Suprapubic skin (tissue), 4 donors: ENCODE measurements at places on chromosomes 7 and 10.

DNA sequence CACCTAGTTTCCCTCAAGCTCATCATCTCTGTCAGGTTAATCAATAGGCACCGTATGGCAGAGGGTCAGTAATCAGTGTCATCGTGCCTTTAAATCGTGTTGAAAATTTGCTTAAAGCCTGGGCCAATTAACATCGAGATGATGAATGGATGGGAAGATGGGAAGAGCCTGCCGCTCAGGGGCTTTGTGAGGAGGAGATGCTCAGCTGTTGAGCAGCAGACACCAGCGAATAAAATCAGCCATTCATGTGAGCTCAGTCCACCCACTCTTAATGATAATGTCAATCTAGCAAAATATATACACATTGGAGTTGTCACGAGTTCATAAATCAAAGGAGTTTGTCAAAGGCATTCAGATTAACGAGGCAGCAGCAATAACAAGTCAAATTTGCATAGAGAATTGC, 97.7 kb downstream of the BTRC start:
- no peak for DNase-seq

DNA sequence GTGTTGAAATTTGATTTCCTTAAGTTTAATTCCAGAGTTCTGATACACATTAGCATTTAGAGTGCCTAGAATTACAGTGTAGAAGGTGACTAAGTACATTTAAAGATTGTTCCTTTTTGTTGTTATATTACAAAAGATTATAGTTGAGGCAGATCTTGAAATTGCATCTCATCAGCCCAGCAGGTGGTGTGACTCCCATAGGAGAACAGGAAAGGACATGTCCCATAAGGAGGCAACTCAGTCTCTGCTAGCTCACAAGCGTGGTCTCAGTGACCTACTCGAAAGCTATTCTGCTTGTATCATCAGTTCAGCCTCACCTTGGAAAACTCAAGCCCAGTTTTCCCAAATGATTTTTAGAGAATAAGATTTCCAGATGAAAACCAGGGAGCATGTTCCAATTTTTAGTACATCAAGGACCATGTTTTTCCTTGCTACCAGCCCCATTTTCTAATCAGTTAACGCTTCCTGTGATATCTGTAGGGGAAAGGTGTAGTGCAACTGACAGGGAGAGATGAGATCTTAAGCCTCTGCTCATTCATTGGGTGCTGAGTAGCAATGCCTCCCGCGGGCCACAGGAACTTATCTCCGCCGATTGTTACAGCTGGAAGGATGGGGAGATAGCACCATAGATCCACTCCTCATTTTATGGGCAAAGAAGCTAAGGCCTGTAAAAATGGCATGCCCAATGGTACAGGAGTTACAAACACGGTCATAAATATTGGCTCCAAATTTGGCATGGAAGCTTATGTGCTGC, 1.1 kb upstream of the GNAI1 start:
- DNase-seq: no peak

GRCh38 chr10:6134099-6134823, 45.4 kb downstream of the RBM17 start:
- DNase-seq: no peak

- no peak for DNase-seq
Measured at GRCh38 chr10:18400201-18400905, 251.0 kb downstream of the NSUN6 start.

DNA sequence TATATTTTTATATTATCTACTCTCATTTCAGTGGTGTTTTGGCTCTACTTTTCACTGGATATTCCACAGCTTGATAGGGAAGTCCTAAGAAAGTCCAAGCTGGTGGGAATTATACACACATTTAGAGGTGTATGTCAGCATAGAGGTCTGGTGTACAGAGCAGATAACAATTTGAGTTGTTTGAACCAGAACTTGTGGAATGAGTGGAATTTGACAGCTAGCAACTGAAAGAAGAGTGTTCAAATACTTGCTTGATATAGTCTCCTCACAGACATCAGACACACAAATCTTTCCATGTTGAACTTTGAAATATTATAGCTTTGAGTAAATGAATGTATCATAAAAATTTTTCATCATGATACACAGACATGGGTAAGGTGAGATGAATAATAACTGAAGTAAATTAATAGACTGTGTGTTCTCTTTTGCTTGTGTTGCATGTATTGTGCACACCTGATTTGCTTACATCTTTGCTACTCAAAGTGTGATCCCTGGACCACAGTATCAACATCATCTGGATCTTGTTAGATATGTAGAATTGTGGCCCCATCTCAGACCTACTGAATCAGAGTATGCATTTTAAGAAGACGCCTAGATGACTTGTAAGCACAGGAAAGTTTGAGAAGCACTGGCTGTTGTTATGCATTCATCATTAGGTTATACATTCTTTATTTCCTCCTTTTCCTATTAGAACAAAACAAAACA, 91.5 kb downstream of the ABCA13 start:
- DNase-seq: no peak

GRCh38 chr10:36468620-36469019, 656.8 kb upstream of the ANKRD30A start:
- DNase-seq: no peak

GRCh38 chr7:142754681-142755575, 5.7 kb downstream of the PRSS1 start:
- DNase-seq: no peak

DNA sequence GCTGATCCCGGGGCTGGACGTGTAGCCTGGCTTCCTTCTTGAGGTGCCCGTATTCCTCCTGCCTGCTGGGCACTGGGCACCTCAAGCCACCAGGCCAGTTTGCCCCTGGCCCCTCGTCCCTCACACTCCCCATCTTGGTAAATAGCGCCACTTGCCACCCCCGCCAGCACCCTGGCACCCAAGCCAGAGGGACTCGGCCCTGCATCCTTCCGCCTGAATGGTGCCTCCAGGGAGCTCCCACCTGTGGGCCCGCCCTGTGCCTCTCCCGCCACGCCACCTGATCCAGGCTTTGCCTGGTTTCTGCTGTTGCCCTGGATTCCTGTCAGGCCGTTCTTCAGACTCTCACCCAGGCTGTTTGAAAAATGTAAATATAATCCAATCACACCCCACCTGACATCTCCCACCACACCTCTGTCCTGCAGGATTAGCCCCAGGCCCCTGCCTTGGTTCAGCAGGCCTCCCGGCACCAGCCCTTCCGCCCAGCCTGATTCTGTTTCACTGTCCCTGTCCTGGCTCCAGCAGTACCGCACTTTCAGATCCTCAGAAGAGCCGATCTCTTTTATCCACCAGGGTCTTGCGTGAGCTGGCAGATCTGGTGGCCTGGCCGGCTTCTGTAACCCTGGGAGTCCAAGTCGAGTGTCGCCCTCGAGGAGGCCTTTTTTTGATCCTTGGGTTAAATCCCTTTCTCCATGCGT, 33.8 kb downstream of the WIPI2 start:
- DNase-seq: no peak

GRCh38 chr7:47236480-47237129, 345.3 kb downstream of the TNS3 start:
- no peak for DNase-seq

DNA sequence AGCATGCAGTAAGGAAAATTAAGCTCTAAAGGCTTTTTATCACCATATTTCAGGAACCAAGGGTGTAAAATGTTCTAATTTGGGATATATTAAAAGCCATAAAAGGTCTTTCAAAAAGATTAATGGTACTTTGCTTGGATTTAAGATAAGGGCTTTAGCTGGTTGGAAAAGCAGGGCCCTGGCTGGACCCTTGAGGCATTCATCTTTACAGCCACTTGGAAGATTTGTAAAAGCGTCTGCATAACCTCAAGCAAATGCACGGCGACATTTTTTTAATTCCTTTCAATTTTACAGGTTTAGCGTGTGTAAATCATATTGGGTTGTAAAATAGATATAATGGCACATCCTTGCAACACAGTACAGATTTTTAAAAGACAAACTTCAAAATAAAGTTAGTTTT, 27.2 kb downstream of the FAM204A start:
- DNase-seq: no peak

DNA sequence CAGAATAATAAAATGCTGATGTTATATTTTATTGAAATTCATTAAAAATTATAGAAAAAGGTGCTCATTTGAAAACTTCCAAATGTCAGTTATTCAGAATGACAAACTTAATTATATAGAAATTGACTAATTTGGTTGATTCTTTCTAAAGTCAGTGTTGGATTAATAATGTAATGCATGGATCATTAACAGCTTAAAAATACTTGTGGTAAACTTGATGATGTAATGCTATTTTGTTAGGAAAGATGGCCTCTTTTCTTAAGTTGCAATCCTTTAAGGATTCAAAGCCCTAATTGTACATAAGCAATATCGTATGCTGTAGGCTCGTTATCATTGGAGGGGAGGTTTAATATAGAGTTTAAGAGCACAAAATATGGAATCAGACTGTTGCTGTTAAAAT, 141.2 kb downstream of the ZEB1 start:
- DNase-seq: no peak

DNA sequence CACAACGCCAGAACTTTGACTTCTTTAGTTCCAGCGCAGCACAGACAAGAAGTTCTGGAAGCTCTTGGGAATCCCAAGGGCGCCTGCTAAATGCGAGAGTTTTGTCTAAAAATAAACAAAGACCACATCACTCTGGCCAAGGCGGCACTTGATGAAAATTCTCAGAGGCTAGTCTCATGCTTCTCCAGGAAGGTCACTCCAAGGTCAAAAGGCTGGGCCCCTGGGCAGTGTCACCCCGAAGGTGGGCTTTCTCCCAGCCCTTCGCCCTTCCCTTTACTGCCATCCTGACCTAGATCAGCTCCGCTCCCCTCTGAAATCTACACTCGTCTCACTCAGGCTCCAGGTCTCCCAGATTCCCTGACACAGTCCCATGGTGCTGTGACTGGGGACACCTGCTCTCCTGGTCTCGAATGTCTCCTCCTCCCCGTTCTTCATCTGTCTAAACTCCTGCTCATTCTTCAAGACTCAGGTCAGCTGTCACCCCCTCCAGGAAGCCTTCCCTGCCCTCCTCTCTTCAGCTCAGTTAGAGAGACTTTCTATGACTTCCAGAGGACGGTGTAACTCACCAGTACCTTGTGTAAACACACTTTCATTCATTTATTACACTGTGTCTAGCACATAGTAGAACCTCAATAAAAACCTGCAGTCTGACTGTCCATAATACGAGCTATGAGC, 10.5 kb downstream of the FAM53B start:
- DNase-seq: no peak

DNA sequence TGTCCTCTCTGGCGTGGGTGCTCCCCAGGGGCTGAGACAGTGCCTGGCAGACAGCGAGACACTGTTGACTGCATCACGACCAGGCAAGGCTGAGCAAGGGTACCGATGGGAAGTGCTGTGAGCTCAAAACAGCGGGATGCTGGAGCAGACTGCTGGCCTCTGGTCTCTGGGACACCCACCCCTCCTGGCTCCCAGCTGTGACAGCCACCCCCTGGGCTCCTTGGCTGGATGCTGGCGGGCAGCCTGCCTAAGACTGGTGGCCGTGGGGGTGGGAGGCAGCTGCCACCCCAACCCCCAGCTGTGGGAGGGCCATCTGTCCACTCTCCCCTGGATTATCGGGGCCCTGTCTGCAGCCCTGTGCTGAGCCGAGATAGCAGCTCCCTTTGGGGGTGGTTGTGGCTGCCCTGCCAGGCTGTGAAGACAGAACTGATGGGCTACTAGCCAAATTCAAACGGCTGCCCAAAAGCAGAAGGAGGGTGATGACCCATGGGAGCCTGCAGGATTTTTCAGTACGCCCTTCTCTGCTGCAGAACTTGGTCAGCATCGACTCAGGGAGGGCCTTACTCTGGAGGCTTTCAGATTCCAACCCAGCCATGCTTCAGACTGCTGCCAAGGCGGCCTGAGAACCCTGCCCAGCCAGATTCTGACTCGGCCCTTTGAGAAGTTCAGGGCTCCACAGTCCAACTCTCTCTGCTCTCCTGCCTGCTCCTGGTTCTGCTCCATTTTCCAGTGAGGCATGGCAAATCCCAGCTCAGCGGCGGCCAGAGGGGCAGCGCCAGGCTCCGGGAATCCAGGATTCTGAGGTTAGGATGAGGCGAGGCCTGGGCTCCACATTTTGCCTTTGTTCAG, 125.3 kb downstream of the NEURL1 start:
- no peak for DNase-seq

GRCh38 chr7:152504367-152504766, 68.6 kb upstream of the KMT2C start:
- no peak for DNase-seq

DNA sequence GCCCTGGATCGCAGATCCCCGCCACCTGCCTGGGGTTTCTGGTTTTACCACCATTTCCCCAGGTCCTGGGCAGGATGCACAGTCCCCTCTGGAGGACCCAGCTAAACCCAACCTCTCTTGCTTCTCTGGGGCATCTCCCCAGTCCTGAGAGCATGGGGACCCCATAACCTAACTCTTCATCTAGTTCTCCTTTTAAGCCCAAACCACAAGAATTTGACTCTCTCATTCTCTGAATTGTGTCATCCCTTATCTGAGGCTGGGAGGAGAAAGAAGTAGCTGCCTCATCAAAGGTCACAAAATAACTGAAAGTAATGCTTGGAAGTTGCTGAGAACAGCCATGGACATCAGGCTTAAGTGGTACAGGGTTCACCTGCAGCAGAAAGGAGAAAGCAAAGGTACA, 159.9 kb downstream of the FGFR2 start:
- DNase-seq: no peak

DNA sequence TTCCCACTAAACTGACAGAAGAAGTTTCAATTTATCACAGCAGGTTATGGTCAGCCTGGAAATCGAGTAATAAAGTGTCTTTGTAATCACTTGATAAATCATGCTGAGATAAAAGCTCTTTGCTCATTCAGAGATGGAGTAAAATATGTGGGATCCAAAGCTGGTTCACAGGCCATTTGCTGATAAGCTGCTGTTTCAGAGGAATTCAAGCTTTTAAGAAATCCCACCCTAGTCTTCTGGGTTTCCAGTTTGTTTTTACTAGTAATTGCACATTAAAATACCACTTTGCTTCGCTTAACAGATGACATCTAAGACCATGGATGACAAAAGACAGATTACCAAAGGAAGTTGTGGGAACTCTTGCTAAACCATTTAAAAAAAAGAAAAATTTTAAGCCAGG, 37.4 kb upstream of the CDK6 start:
- no peak for DNase-seq

GRCh38 chr10:112390125-112390703, 16.3 kb downstream of the ACSL5 start:
- DNase-seq: no peak

DNA sequence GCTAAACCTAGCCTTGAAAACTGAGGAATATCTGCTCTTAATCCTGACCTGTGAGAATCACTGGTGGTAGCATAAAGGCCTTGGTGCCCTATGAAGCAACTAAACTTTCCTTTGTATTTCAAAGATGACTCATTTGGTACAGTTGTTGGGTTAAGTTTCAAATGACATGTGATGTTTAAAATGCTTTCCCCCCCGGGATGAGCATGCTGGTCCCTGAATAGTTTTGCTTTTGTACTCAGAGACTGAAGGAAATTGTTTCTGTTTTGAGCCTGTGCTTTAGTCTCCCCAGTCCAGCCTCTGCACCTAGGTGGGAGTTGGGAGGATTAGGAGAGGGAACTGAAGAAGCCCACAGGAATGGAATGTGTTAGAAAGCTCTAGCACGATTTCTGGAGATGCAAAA, 258.9 kb upstream of the NPY start:
- DNase-seq: no peak

- no peak for DNase-seq
Measured at GRCh38 chr10:48983648-48984351, 44.2 kb upstream of the LRRC18 start.

- DNase-seq: no peak
Measured at GRCh38 chr7:16918288-16918895, 36.6 kb upstream of the AGR3 start.
